ENCODE measurements at places on chromosomes 7 and 10. TPM values are rescaled to one million over a fixed set of nuclear protein-coding genes. Genes with fewer than 3 reads are reported as not detected.
A peak's percentile ranks its signal among the peaks of the same experiment; 100 is the strongest.

The GALNT11 gene
- total RNA-seq, result 47.4 TPM

The IQCE gene
- total RNA-seq, result 25.8 TPM

GRCh38 chr10:96556003-96556402 is 30.8 kb downstream of the TM9SF3 start:
- DNase-seq, result peak; percentile 41

GRCh38 chr10:86295351-86295750 is 71.2 kb downstream of the GRID1 start:
- DNase-seq, result no peak

DNA sequence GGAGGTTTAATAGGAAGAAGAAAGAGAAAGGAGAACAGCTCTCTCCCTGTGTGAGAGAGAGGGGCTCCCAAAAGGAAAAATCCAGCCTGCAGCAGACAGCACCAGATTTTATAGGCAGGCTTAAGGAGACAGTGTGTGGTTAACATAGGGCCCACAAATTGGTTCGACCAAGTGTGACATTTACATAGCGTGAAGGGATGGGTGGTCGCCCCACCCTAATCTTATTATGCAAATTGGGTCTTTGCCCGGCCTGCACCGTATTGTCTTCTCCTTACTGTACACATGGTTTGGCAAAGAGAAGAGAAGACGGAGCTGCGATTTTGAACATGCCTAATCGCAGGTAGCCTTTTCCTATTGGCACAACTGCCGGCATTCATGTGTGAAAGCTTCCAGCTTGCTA is 756.3 kb downstream of the NXPH1 start:
- DNase-seq, result no peak
